ENCODE measurements at places on chromosomes 4 and X.

DNA sequence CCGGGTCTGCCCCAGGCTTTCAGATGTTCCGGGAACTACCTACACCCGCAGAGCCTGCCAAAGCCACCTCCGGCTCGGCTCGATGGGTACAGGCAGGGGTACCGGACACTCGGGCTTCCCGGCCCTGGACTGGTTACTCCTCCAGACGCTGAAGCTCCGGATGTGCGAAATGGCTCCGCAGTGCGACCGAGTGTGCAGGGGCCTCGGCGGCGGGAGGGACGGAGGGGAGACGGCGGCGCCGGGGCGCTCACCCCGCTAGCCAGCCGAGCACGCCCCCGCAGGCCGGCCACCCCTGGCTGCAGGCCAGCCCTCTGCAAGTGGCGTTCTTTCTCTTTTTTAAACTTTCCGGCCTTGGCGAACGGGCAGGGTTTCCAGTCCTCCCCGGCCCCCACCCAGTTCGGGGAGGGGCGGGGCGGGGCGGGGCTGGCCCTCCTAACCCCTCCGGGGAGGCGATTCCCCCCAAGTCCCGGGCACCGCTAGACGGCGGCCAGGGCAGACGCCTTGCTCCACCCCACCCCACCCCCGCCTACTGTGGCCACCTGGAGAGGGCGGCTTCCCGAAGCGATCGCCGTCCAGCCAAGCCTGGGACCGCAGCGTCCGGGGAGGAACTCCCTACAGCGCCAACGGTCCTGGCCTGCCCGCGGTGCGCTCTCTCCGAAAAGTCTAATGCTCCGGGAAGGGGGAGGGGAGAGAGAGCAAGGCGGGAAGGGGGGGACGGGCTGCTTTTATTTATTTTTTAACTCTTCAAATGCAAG lies 7.5 kb downstream of the BCOR start:
- peaks cover 13% of the 10 kb centered on the region for H3K4me1 ChIP-seq
- no peaks in the 10 kb centered on the region for H3K36me3 ChIP-seq
- no peaks in the 10 kb centered on the region for H3K27me3 ChIP-seq
- peak; percentile 71 for DNase-seq
- H3K4me3 ChIP-seq: peak overlapping the region; percentile 36
- H3K27ac ChIP-seq: peak overlapping the region; percentile 17

- no peaks in the 10 kb centered on the region for H3K36me3 ChIP-seq
- no peak for DNase-seq
- H3K27ac ChIP-seq: no peak overlapping the region
- no peak overlapping the region for H3K4me3 ChIP-seq
- H3K27me3 ChIP-seq: no peaks in the 10 kb centered on the region
Measured at GRCh38 chr4:140806163-140806562, 50.0 kb upstream of the TBC1D9 start.

DNA sequence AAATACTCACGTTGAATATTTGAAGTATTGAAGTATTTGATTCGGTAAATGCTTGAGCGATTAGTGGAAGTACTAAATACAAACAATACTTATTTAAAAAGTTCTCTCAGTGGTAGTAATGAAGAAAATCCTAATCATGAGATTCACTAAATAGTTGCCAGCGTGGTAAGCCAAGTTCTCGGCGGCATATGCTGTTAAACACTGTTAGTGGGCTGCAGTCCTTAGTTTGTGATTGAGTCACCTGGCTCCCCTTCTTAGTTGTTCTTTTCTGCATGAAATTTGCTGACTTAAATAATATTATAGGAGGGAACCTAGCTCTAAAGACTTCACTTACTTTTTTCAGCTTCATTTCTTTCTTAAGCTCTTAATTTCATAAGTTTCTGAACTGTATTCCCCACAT lies 51.4 kb downstream of the STIM2 start:
- no peak for DNase-seq
- H3K27me3 ChIP-seq: no peaks in the 10 kb centered on the region
- no peak overlapping the region for H3K4me3 ChIP-seq
- H3K4me1 ChIP-seq: peaks cover 28% of the 10 kb centered on the region
- no peaks in the 10 kb centered on the region for H3K36me3 ChIP-seq

DNA sequence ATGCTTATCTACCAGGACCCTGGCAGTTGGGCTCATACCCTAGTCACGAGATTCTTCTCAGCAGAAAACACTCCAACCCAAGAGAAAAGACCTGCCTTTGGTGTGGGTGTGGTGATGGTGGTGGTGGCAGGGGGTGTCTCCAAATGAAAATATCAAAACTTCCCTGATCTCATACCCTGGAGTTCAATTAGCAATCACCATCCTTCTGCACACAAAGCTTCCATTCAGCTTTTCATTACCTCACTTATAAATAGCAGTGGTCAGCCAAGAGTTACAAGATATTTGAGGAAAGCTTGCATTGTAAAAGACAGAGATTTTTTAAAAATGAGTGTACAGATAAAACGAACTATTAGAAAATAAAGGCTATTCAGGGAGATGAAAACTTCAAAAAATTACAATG lies 580.8 kb upstream of the MAGEB2 start:
- H3K4me3 ChIP-seq: no peak overlapping the region
- H3K27me3 ChIP-seq: no peaks in the 10 kb centered on the region
- no peak overlapping the region for H3K27ac ChIP-seq
- DNase-seq: no peak
- no peaks in the 10 kb centered on the region for H3K4me1 ChIP-seq

- H3K36me3 ChIP-seq: peaks cover 27% of the 10 kb centered on the region
- H3K27me3 ChIP-seq: no peaks in the 10 kb centered on the region
- no peak for DNase-seq
Measured at GRCh38 chr4:119231491-119231890, 19.0 kb downstream of the USP53 start.

DNA sequence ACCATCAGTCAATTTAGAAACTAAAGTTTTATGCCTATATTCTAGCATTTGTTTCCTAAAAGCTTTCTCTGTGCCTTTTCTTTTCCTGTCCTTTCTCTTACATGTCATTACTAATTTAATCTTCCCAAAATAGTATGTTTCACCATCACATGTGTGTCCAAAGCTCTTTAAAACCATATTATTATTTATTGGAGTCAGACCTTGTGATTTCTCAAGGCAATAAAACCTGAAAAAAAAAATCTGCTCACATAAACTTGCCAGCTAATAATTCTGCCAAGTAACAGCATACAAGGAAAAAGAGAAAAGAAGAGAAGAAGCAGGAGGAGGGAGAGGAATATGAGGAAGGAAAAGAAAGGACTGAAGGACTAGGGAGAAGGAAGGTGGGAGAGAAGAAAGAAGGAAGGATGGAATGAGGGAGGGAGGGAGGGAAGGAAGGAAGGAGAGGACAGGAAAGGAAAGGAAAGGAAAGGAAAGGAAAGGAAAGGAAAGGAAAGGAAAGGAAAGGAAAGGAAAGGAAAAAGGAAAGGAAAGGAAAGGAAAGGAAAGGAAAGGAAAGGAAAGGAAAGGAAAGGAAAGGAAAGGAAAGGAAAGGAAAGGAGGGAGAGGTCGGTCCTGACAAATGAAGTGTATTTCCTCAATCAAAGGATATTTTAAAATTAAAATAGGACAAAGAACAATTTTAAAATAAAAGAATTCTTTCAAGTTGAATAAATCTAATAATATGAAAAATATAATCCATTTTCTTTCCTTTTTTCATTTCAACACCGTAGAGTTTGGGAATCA lies 57.4 kb downstream of the ANTXR2 start:
- H3K4me1 ChIP-seq: no peaks in the 10 kb centered on the region
- H3K4me3 ChIP-seq: no peak overlapping the region
- no peak overlapping the region for H3K27ac ChIP-seq

DNA sequence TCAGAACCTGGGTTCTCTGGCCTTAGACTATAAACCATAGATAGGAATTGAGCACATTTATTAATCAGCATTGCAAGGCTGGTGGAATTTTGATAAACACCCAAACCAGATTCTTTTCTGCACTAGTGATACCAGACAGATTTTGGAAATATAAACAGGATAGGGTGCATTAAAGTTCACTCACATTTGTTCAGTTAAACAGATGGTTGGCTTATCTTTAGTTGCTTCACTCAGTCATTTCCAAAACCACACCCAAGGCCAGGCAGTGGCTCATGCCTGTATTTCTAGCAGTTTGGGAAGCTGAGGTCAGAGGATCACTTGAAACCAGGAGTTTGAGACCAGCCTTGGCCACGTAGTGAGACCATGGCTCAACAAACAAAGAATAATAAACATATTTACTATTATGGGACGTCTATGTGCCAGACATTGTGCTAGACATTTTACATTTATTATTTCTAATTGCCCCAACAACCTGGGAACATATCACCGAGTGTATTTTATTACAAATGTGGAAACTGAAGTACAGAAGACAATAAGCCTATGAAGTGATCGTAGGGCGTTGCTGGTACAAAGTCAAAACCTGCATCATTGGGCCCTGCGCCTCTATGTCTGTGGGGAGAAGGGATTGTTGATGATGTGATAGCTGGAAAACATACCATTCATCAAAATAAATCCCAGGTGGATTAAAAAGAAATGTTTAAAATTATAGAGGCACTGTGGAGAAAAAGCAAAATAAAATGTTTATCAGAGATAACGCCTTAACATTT lies 15.0 kb downstream of the ADD1 start:
- no peak overlapping the region for H3K4me3 ChIP-seq
- no peak for DNase-seq
- H3K36me3 ChIP-seq: peaks cover 14% of the 10 kb centered on the region
- H3K27ac ChIP-seq: peak overlapping the region; percentile 49

DNA sequence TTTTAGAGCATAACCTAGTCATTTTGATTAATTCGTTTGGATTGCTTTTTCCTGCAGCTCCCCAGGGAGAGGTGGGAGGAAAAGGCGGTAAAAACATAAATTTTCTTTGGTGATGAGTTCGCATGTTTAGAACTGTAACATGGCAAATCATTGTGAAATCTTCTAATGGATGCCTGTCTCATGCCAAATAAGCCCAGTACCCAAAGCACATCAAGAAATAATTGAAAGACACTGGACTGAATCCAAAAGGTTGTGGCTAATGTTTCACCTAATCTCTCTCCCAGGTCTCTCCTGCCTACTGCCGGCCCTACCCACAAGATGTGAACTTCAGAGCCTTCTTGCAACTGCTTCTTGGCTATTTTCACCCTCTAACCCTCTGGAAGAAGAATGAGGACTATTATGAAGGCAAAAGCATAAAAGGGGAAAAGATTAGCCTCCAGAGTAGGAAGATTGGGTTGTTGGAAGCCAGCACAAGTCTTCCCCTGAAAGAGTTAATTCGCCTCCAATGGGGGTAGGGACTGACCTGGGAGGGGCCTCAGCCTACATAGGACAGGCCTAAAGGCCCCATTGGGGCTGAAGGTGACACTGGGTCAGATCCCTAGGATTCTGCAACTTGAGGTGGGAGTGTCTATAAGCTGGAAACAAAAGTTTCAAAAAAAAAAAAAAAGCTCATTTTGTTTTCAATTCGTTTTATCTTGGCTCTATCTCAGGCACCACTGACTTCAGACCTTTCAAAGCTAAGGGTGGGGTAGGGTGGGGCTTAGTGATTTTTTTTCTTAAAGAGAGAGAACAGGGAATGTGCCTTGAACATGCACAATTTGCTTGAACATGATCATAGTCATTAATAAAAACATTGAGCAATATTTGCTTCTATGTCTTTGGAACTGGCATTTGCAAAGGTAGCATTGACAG lies 278.6 kb upstream of the KLF3 start:
- H3K4me3 ChIP-seq: no peak overlapping the region
- DNase-seq: no peak

GRCh38 chr4:40731792-40732245 lies 17.9 kb upstream of the NSUN7 start:
- peak overlapping the region; percentile 76 for H3K27ac ChIP-seq
- no peaks in the 10 kb centered on the region for H3K27me3 ChIP-seq
- peaks cover 18% of the 10 kb centered on the region for H3K4me1 ChIP-seq
- no peak overlapping the region for H3K4me3 ChIP-seq
- peak; percentile 68 for DNase-seq
- no peaks in the 10 kb centered on the region for H3K36me3 ChIP-seq

GRCh38 chrX:54495814-54496516 lies at the start of gene FGD1:
Gene FGD1 (minus strand): TSS chrX:54496234. CDS start chrX:54495432, 802 bp downstream.
- H3K27ac ChIP-seq: peak within 1 kb of the TSS; percentile 51
- no peaks in the 10 kb centered on the region for H3K4me1 ChIP-seq
- peak within 1 kb of the TSS; percentile 56 for H3K4me3 ChIP-seq
- DNase-seq: peak; percentile 79
- no peaks in the 10 kb centered on the region for H3K27me3 ChIP-seq

DNA sequence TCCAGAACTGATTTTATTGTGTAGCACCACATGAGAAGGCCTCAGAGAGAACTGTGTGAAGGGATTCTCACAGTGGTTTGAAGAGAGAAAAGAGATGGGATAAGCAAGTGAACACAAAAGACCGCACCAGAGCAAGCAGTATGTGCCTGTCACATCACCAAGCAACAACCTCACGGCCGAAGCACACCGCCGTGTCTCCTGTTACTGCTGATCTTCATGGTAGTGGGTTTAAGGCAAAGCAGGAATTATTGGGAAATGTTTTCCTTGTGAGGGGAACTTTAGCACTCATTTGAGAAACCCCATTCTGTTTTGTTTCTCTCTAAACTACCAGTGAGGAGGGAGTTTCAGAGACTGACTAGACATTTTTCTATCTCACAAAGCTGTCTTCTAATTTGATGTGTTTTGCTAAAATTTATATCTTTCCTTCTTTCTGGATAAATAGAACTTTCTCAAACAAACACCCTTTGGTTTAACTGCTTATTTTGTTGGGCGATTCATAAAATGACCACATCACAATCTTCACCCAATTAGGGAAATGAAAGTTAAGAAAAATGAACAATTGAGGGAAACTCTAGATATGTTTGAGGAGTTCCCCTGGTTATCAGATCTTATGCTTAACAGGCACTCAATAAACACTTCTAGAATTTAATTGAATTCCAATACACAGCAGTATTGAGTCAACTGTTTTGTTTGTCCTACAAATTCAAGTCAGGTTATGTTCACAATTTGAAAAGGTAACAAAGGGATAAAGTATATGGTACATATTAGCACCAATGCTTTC lies 16.5 kb downstream of the SH3KBP1 start:
- H3K36me3 ChIP-seq: no peaks in the 10 kb centered on the region
- H3K27ac ChIP-seq: no peak overlapping the region
- no peaks in the 10 kb centered on the region for H3K27me3 ChIP-seq
- H3K4me3 ChIP-seq: no peak overlapping the region

DNA sequence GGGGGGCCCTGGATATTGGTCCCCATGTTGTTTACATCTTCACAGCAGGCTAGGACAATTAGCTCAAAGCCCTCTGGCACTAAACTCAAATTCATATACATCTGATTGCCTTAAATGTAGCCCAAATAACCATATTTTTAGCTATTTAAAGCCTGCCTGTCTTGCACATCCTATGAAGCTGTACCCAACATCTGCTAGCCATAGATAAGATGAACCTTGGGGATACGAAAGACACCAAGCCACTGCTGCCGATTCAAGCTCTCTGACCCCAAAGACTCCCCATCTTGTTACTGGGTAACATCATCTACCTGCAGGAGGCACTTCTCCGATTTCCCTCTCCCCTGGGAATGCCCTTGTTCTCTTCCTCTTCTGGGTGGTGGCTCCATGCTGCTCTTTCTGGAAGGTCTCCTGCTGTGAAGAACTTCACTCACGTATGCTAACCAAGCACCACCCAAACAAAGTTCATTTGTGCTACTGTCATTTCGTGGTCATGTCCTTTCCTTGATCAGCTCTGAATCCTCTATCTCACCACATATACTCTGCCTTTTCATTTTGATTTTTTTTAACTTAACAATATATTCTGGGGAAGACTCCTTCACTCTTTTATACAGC lies 107.7 kb upstream of the ATXN3L start:
- H3K36me3 ChIP-seq: no peaks in the 10 kb centered on the region
- DNase-seq: no peak
- peaks cover 7% of the 10 kb centered on the region for H3K4me1 ChIP-seq
- H3K4me3 ChIP-seq: no peak overlapping the region
- no peak overlapping the region for H3K27ac ChIP-seq

GRCh38 chr4:102638621-102639020 lies 122.1 kb downstream of the MANBA start:
- no peak for DNase-seq
- H3K36me3 ChIP-seq: peaks cover 54% of the 10 kb centered on the region
- H3K27me3 ChIP-seq: no peaks in the 10 kb centered on the region
- H3K4me3 ChIP-seq: no peak overlapping the region
